Muscle of leg (tissue), 16 donors: ENCODE measurements at places on chromosomes 5 and 9.

DNA sequence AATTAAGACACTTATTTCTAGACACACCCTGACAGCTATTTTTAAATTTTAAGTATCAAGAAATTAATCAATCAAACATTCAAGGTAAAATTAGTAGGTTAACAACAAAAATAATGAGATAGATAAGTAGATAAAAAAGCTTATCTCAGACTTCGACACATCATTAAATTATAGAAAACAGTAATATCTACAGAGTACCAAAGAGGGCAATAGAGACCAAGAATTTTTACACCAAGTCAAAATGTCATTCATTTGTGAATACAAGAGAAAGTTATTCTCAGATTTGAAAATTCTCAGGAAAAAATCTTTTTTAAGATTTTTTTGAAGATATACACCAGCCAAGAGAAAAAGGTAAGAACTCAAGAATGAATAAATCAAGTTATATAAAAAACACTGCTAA is 445.6 kb downstream of the ACTL7B start:
- DNase-seq: no peak

DNA sequence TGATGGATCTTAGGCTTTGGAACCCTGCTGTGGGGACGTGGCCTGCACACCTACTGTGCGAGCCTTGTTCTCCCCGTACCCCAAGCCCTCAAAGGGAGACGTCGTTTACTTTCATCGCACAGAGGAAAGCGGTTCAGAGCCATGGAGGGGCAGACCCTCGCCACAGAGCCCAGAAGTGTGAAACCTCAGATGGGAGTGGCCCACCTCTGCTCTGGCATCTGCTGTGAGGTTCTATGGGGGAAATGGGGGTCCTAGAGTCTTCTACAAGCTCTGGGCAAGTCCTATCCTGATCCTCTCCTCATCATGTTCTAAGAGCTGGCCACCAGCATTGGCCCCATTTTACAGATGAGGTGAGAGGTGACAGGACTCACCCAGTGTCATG is 3.7 kb upstream of the RNF44 start:
- DNase-seq: no peak

- DNase-seq: peak; percentile 27
Observed at GRCh38 chr9:22211588-22212360, 202.7 kb upstream of the CDKN2B start.

DNA sequence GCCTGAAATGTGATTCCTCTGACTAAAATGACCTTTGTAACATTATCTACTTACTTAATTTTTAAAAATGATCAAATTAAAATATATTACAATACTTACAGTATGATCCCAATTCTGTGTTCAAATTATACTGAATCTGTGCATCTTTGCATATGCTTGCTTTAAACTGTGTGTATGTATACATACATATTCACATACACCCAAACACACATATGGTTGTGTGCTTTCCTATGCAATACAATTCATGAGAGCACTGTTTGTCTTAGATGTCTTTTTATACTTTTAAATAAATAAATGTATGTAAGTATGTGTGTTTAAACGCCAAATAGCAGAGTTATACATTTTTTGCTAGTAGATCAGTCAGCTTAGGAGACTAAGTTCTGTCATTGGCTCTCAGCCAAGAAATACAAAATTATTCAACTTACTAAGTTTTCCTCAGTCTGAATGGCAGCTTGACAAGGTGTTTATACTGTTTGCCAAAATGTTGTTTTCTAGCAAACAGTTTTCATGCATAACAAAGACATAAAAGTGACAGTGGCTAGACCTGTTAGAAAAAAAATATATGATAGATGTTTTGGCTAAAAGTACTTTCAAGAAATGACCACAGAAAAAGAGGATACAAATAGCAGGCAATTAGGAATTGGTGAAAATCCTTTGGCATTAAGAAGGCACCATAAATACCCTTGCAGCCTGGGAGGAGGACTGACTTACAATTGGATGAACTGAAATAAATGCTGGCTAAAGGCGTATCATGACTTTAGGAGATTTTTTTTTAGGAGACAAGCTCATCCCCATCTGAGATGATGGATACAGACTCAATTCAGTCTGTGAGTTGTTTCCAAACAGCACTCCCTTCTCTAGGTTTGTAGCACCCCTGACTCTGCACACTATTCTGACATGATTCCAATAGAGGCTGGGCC is 7.9 kb downstream of the TICAM2 start:
- DNase-seq: no peak
